IMR-90 (cell line): ENCODE measurements at places on chromosomes 5 and 9. TPM values are rescaled to one million over a fixed set of nuclear protein-coding genes. Genes with fewer than 3 reads are reported as not detected.
A peak's percentile ranks its signal among the peaks of the same experiment; 100 is the strongest.

The DDX31 gene
- 12.5 and 14.0 TPM in 2 replicates for total RNA-seq

The FAXDC2 gene
- 4.2 and 4.3 TPM in 2 replicates for total RNA-seq

GRCh38 chr9:81473708-81474107, 215.6 kb downstream of the TLE1 start:
- peak; percentile 67 for DNase-seq
- H3K4me3 ChIP-seq: no peak overlapping the region
- H3K27me3 ChIP-seq: no peaks in the 10 kb centered on the region
- no peaks in the 10 kb centered on the region for H3K36me3 ChIP-seq

GRCh38 chr9:106502930-106503329, 360.0 kb upstream of the ZNF462 start:
- H3K4me3 ChIP-seq: no peak overlapping the region
- DNase-seq: no peak
- H3K4me1 ChIP-seq: no peaks in the 10 kb centered on the region
- H3K27ac ChIP-seq: no peak overlapping the region
- no peaks in the 10 kb centered on the region for H3K36me3 ChIP-seq

- H3K4me3 ChIP-seq: no peak overlapping the region
- no peak overlapping the region for H3K27ac ChIP-seq
- no peaks in the 10 kb centered on the region for H3K27me3 ChIP-seq
- no peak for DNase-seq
- no peaks in the 10 kb centered on the region for H3K4me1 ChIP-seq
- no peaks in the 10 kb centered on the region for H3K36me3 ChIP-seq
Observed at GRCh38 chr9:13410566-13411031, 131.1 kb upstream of the MPDZ start.

- no peaks in the 10 kb centered on the region for H3K36me3 ChIP-seq
- H3K4me3 ChIP-seq: no peak overlapping the region
- no peaks in the 10 kb centered on the region for H3K27me3 ChIP-seq
- no peak overlapping the region for H3K27ac ChIP-seq
- H3K4me1 ChIP-seq: peaks cover 4% of the 10 kb centered on the region
- peak; percentile 16 for DNase-seq
Observed at GRCh38 chr5:67425514-67425913, 228.9 kb upstream of the CD180 start.

- no peaks in the 10 kb centered on the region for H3K27me3 ChIP-seq
- no peak overlapping the region for H3K4me3 ChIP-seq
- H3K27ac ChIP-seq: no peak overlapping the region
- H3K4me1 ChIP-seq: no peaks in the 10 kb centered on the region
- DNase-seq: peak; percentile 7
- H3K36me3 ChIP-seq: no peaks in the 10 kb centered on the region
Observed at GRCh38 chr5:42614509-42614908, 142.1 kb upstream of the CCDC152 start.

DNA sequence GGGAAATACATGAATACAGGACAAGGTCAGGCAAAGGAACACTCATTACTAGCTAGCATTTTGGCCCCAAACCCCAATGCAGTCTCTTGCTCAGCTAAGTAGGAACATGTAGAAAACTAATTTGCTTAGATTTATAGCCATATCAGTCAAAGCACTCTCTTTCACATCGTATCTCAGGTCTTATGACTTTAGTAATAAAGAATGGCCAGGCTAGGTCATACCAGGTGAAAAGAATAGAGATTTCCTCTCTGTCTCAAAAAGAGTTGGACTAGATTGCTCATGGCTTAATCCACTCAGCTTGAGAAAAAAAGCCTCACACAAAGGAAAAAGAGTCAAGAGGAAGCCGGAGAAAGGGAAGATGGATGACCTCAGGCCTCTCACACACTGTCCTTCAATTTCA, 772.7 kb upstream of the SEMA6A start:
- H3K4me3 ChIP-seq: no peak overlapping the region
- DNase-seq: no peak
- H3K4me1 ChIP-seq: no peaks in the 10 kb centered on the region
- H3K27ac ChIP-seq: no peak overlapping the region
- H3K27me3 ChIP-seq: no peaks in the 10 kb centered on the region

The GFI1B gene
- not detected in 2 replicates for total RNA-seq

DNA sequence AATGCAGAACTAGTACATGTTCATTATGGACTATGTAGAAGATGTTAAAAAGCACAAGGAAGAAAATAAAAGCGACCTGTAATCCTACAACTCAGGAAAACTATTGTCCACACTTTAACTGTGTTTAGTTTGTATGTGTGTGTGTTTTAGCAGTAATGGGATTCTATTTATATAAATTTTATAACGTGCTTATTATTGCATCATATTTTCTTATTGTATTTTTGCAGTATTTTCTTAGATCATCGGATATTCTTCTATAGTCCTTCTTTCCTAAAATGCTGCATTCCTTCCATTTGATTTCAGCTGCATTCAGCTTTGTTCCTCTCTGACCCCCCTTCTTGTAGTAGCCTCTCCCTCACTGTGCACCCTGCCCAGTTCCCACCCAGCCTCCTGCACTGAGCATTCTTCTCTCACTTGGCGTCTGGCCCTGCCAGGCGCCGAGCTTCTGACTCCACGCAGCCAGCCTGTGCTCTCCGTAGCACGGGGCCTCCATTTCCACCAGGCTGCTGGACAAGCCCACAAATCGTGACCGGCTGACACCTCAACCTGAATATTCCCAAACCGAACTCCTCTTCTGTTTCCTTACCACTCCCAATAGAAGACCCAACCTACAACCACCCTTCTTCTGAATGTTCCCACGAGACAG, 39.9 kb downstream of the MVB12B start:
- H3K4me1 ChIP-seq: 0 out of 2 replicates have a peak, but pooled peaks cover 3% of the 10 kb centered on the region
- DNase-seq: no peak
- H3K36me3 ChIP-seq: no peaks in the 10 kb centered on the region
- H3K4me3 ChIP-seq: no peak overlapping the region
- no peak overlapping the region for H3K27ac ChIP-seq
- H3K27me3 ChIP-seq: no peaks in the 10 kb centered on the region

The SLC12A7 gene
- 3.0 and 3.3 TPM in 2 replicates for total RNA-seq

- DNase-seq: no peak
- no peak within 1 kb of the TSS for H3K4me3 ChIP-seq
- no peaks in the 10 kb centered on the region for H3K4me1 ChIP-seq
- peaks cover 76% of the 10 kb centered on the region for H3K27me3 ChIP-seq
Observed at GRCh38 chr9:132978451-132979131, at the start of gene GFI1B. TSS of gene GFI1B (plus strand) at chr9:132978694. CDS start at chr9:132986679, 7,985 bp downstream.

The NUTM2F gene
- not detected in 2 replicates for total RNA-seq

DNA sequence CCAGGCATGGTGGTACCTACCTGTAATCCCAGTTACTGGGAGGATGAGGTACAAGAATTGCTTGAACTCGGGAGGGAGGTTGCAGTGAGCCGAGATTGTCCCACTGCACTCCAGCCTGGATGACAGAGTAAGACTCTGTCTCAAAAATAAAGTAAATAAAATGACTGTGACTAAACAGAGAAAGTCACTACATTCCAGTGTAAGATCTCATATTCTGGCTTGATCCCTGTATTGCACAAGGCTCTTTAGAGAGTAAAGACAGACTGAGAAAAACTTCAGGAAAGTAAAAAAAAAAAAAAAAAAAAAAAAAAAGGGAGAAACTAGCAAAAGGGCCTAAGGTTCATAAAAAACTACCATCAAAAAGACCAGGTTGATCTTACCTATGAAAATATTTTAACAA, 106.6 kb upstream of the PJA2 start:
- no peak overlapping the region for H3K4me3 ChIP-seq
- H3K4me1 ChIP-seq: no peaks in the 10 kb centered on the region
- no peaks in the 10 kb centered on the region for H3K27me3 ChIP-seq
- H3K36me3 ChIP-seq: no peaks in the 10 kb centered on the region

DNA sequence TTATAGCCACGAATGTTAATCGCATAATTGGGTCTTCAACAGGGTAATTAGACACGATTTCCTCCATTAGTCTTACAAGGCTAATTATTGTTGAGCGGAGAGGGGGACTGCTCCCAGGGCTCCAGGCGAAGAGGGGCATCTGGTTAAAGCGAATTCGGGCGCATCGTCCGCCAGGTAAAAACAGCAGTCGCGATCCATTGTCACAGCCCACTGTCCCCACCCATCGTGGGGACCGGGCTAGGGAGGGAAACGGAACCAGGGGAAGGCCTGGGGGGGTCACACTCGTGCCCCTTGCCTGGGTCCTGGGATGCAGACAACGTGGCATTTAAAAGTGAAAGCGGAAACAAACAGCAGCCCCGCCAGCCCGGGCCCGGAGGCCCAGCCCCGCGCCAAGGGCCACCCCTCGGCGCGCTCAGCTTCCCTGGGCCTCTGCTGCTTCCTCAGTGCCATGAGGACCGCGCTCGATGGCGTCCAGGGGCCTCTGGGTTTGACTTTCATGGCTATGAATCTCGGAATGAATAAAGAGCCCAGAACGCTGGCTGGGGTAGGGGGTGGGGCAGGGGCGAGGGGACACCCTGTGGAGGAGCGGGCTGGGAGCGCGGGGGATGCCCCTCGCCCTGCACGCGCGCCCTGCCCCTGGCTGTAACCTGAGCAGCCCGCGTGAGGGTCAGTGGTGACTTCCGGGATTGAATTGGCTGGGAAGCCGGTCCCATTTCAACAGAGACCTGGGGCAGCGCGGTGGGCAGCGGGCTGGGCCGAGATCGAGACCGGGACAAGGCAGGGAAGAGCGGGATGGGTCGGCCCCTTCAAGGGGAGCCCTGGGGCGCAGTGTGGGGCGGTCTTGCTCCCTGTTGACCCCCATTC, 99.9 kb downstream of the GTF3C4 start:
- peak overlapping the region; percentile 83 for H3K4me3 ChIP-seq
- no peaks in the 10 kb centered on the region for H3K36me3 ChIP-seq
- H3K4me1 ChIP-seq: peaks cover 6% of the 10 kb centered on the region; the same call in 1 of the 2 replicates
- peaks cover 3% of the 10 kb centered on the region for H3K27me3 ChIP-seq
- peak overlapping the region; percentile 77 for H3K27ac ChIP-seq
- DNase-seq: peak; percentile 51

DNA sequence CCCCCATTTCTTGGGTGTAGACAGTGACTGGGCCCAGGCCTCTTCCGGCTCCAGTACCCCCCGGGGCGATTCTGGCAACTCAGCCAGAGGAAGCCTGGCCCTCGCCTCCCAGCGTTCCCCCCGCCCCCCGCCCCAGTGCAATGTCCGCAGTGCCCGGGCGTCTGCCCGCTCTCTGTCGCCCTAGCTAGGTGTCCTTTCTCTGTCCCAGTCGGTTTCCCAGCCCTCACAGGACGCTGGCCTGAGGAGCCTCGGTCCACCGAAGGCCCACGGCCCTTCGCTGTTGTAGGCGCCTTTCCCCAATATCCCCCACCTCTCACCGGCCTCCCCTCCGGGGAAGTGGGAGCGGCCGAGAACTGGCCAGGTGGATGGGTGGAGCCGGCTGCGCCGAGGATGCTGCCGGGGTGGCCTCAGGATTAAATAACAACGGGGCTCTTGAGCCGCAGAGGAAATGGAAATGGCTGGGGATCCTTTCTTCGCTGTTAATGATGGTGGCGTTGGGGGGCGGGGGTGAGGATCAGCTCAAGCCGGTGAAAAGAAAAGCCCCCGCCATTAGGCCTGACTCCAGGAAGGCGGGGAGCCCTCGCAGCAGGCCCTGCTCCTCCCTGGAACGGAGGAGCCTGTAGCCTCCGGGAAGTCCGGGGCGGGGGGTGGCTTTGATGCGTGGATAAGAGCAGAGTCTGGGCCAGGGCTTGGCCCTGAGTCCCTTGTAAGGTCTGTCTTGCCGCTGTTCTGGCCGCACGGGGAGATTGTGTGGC, 1.1 kb upstream of the SPRY4 start:
- H3K4me3 ChIP-seq: peak overlapping the region; percentile 45
- peak overlapping the region; percentile 100 for H3K27ac ChIP-seq
- no peaks in the 10 kb centered on the region; the same call in 1 of the 2 replicates for H3K36me3 ChIP-seq
- DNase-seq: peak; percentile 73
- H3K27me3 ChIP-seq: no peaks in the 10 kb centered on the region

GRCh38 chr9:134344068-134344799, 18.0 kb downstream of the RXRA start:
- H3K27me3 ChIP-seq: no peaks in the 10 kb centered on the region
- peaks cover 21% of the 10 kb centered on the region for H3K4me1 ChIP-seq
- H3K36me3 ChIP-seq: peaks cover 7% of the 10 kb centered on the region; the same call in 1 of the 2 replicates
- no peak overlapping the region for H3K27ac ChIP-seq
- DNase-seq: peak; percentile 9
- no peak overlapping the region for H3K4me3 ChIP-seq

GRCh38 chr5:82865625-82866024, 211.6 kb downstream of the TMEM167A start:
- no peaks in the 10 kb centered on the region for H3K4me1 ChIP-seq
- H3K36me3 ChIP-seq: no peaks in the 10 kb centered on the region
- no peak for DNase-seq

The EFNA5 gene
- total RNA-seq: 1.6 and 2.2 TPM in 2 replicates
